ENCODE measurements at places on chromosomes 3 and 15. TPM values are rescaled to one million over a fixed set of nuclear protein-coding genes. Genes with fewer than 3 reads are reported as not detected.

ITGA11 gene
- under 0.01 TPM for total RNA-seq

IFT122 gene
- total RNA-seq: 8.3 TPM

KCNH8 gene
- total RNA-seq: 1.0 TPM

ERICH6 gene
- total RNA-seq: 0.21 TPM

TNIK gene
- total RNA-seq: 49.8 TPM

GPR15 gene
- 40.1 TPM for total RNA-seq

SYNPR gene
- total RNA-seq: not detected

SIDT1 gene
- total RNA-seq: 38.5 TPM

SOX2 gene
- total RNA-seq: under 0.01 TPM

NPHP3 gene
- total RNA-seq: 27.3 TPM

SST gene
- total RNA-seq: not detected

SHQ1 gene
- total RNA-seq: 16.4 TPM

CACNA1D gene
- total RNA-seq: 0.84 TPM

NDN gene
- total RNA-seq: 0.31 TPM

TPRG1 gene
- 2.4 TPM for total RNA-seq

SERINC4 gene
- not detected for total RNA-seq

LRRC58 gene
- 20.3 TPM for total RNA-seq

CYP8B1 gene
- under 0.01 TPM for total RNA-seq

KNL1 gene
- 3.3 TPM for total RNA-seq

EXD1 gene
- total RNA-seq: not detected

IL17RD gene
- under 0.01 TPM for total RNA-seq

EFHB gene
- 0.73 TPM for total RNA-seq

TP63 gene
- 0.21 TPM for total RNA-seq

ZNF620 gene
- total RNA-seq: 0.63 TPM

CFAP20DC gene
- total RNA-seq: 0.10 TPM

FRMD5 gene
- total RNA-seq: not detected

THUMPD3 gene
- 62.0 TPM for total RNA-seq

C3orf33 gene
- 2.3 TPM for total RNA-seq

CRYGS gene
- 0.21 TPM for total RNA-seq

DUT gene
- total RNA-seq: 19.8 TPM

RGMA gene
- 0.10 TPM for total RNA-seq

Data from mononuclear cell (primary cell).